ENCODE measurements at places on chromosomes 1 and 21.
A peak's percentile ranks its signal among the peaks of the same experiment; 100 is the strongest.

GRCh38 chr1:205976036-205976435 is 27.2 kb downstream of the RAB7B start:
- no peak for DNase-seq

DNA sequence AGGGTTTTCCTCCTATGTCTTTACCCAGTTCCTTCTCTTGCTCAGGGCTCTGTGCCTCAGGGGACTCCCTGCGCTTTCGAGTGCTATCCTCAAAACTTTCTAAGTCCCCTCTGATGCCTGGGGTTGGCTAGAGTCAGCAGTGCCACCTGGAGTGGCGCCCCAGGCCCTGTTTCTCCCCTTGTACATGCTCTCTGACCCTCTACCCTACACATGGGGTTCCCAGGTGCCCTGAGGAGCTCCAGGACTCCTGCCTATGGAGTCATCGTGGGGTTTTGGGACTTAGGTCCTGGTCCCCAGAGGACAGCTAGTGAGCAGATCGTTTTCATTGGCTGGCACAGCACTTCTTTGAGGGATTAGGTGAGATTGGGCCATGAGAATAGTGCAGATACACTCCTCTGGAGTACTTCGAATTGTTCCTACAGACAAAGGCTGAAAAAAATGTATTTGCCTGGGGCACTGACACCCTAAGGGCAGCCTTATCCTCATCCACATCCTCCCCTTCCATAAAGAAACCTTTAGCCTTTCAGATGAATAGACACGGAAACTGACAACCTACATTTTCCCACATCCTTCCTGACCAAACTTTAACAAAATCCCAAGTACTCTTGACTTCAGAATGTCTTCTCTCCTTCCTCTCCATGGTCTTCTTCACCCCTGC is 41.5 kb downstream of the LGR6 start:
- no peak for DNase-seq

DNA sequence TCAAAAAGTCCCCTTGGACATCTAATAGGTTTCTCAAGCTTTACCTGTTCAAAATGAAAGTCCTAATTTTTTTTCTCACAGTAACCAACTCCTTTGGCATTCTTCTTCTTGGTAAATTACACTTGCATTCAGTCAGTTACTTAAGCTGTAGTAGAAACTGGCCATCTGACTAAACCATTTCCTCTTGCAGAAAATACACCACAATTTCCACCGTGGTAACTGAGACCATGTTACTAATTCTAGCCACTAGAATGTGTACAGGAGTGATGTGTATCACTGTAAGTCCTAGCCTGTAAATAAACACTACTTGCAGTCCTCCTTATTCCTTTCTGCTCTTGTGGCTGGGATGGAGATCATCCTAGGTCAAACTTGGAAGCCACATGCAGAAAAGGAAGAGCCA is 965.4 kb upstream of the TMPRSS15 start:
- DNase-seq = no peak

DNA sequence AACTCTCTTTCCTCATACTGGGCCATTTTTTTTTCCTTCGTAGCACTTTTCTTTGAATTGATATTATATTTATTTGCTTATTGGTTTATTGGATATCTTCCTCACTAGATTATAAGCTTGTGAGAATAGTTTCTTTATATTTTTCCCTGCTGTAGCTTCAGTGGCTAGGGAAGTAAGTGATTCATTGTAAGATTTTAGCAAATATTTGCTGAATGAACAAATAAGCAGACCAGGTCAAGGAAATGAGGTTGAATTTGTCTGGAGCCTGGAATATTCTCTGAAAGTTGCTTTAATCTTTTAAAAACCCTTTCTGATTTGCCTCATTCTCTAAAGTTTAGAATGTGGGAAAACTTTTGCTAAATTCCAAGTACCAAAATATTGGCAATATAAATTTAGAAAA is 80.2 kb downstream of the RABGAP1L start:
- DNase-seq = no peak

DNA sequence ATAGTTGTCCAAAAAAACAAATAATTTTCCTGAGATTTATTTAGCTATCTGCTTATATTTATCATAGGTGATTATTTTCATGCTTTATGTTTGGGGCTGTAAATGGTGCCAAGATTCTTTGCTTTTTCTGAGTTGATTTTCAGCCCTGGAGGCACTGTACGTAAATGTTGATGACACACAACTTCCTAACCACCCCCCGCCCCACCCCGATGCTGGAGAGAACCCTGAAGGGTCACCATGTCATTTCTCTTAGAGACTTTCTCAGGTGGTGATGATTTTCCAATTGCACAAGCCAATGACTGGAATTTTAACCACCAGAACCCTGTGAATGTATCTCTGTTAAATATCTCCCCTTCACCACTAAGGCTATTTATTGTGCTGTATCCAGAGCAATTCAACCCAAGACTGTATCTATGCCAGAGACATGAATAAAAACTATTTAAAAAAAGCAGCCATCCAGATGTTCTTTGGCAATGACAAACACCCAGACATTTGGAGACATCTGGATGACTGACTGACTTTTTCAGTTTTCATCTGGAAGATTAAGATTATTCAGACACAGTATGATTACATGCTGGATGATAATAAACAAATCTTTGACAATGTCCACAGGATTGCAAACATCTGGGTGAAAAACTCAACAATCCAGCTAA is 346.0 kb downstream of the LMX1A start:
- DNase-seq = no peak

DNA sequence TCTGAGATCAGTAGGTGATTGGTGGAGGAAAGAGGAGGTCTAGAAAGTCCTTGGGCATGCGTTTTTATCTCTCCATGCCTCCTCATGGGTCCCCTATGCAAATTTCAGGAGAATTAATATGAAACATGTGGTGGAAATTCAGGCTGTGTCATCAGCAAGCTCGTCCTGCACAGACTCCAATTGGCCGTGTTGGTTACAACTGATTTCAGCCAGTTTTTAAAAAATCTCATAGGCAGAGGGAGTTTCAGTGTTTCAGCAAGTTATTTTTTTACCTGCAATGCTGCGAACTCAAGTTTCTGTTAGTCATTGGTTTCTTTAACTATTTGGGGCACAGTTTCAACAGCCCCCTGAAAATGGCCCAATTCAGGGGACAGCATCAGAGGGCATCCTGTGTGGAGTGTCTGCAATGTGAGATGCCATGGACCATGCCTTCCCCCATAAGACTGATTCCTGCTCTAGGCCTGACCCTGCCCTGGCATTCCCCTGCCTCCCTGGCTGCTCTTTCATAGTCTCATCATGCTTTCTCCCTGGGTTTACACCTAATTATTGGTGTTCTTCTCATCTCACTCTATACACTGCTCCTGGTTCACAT is 59.9 kb downstream of the C1orf198 start:
- DNase-seq = no peak

DNA sequence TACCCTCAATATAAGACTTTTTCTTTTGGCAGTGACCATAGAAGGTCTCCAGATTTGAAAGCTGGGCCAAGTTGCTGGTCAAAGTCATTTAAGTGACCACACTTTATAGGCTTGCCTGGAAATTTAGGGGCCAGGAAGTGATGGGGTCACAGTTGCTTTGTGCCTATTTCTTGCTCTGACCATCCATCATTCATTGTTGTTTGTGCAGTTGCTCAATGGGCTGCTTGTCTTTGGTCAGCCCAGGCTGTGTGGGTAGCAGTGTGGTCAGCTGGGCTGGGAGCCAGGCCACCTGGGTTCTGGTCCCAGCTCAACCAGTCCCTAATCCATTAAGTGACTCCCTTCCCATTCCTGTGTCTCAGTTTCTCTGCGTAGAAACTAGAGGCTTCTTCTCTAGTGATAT is 2.1 kb upstream of the OTUD7B start:
- DNase-seq = no peak

DNA sequence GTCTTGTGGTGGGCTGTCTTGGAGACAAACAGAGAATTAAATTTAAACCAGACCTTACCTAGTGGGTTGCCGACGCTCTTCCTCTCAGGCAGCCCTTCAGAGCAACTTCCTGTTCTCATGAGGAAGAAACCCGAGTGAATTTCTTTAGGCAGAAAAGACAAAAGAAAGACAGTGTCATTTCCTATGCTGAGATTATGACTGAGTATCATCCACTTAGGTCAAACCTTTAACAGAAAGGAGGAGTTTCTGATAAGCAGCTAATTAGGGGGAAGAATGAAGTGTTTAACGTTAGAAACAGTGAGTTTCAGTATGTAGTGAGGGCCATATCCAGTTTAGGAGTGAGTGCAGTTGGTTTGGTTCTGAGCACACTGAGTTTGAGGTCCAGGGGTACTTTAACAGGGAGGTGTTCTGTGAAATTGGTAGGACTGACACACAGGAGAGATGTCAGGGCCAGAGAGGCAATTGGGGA is 38.7 kb downstream of the FASLG start:
- DNase-seq = peak; percentile 49

DNA sequence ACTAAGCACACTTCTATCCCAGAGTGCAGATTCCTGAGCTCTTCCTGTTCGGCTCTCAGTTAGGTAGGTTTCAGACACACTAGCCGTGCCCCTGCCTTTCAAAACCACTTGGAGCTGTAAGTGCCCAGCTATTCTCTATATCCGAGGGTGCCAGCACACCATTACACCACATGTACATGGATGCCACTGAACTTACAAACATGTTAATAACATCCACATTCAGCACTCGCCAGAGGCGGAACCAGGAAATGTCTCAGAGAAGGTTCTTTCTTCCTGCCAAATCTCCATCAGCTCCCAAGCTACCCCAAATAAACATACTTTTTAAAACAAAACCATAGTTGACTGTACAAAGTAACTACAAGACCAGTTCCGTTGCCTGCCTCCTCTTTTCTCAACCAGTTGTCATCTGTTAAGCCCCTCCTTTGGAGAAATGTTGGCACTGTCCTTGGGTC is 78.4 kb upstream of the CTTNBP2NL start:
- DNase-seq = no peak

DNA sequence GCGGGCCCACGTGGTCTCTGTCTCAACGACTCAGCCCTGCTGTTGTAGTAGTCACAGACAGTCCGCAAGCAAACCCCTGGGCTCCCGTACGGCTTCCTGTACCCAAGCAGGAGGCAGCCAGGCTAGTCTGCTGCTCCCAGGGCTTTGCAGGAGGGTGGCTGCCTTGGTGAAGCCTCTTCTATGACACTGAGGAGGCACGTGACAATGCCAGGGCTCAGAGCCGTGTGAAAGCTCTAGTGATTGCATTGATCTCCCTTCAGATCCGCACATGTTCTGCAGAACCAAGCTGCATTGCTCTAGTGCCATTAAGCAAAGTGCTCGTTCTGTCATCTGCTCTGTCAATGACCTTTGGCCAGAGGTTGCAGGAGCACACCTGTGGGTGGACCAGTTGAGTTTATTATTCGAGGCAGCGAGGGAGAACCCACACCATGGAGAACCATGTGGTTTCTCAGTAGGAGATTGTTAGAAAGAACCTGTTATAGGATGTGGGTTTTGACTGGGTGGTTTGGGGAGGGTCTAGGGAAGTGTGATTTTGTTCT is 18.0 kb downstream of the UMODL1 start:
- no peak for DNase-seq

- DNase-seq = no peak
Measured at GRCh38 chr1:150874455-150875196, 1.8 kb downstream of the ARNT start.

- no peak for DNase-seq
Measured at GRCh38 chr1:45035631-45036301, 23.7 kb downstream of the UROD start.

- DNase-seq = no peak
Measured at GRCh38 chr1:56223968-56224367, 355.4 kb downstream of the PLPP3 start.

GRCh38 chr1:210151052-210151672 is 81.4 kb upstream of the SERTAD4 start:
- no peak for DNase-seq

DNA sequence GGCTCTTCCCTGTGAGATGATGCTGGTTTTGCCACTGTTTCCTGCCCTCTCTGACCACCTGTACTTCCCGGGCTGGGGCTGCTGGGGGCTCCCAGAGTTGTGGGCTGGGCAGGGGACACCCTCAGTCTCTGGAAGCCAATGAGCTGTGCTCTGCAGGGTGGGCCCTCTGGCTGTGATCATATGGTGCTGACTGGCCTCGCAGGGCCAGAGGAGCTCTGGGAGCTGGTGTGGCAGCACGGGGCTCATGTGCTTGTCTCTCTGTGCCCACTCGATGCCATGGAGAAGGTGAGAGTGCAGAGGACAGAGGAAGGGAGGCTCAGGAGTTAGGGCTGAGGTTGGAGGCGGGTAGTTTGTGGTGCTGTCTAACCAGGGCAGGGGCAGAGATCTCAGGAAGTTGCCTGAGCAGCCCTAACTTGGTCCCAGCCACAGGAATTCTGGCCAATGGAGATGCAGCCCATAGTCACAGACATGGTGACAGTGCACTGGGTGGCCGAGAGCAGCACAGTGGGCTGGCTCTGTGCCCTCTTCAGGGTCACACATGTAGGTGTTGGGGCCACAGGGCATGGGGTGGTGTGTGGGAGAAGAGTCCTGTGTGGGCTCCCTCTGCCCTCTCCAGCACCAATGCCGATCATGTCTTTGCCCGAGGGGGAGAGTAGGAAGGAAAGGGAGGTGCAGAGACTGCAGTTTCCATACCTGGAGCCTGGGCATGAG is 5.7 kb upstream of the LGR6 start:
- DNase-seq = no peak

GRCh38 chr1:167862432-167863076 is 51.4 kb downstream of the ADCY10 start:
- DNase-seq = no peak

GRCh38 chr1:14626869-14627607 is 28.6 kb downstream of the KAZN start:
- no peak for DNase-seq

GRCh38 chr1:2834741-2835564 is 33.5 kb upstream of the TTC34 start:
- no peak for DNase-seq

DNA sequence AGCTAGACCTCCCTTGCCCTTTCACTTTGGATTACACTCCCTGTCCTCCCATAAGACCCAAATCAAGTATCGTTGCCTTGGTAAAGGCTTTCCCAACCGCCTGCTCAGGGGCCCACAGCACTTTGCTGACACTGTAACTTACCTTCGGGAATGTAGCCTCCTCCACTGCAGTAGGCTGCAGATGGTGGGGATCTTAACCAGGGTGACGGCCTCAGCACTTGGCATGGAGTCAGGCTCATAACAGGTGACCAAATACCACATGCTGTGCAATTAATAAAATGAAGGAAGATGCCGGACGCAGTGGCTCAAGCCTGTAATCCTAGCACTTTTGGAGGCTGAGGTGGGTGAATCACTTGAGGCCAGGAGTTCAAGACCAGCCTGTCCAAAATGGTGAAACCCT is 88.7 kb upstream of the IRF2BP2 start:
- DNase-seq = no peak

GRCh38 chr1:184242507-184242943 is 144.3 kb upstream of the C1orf21 start:
- no peak for DNase-seq

GRCh38 chr1:111739925-111740765 is 950 bp upstream of the INKA2 start:
- DNase-seq = no peak

DNA sequence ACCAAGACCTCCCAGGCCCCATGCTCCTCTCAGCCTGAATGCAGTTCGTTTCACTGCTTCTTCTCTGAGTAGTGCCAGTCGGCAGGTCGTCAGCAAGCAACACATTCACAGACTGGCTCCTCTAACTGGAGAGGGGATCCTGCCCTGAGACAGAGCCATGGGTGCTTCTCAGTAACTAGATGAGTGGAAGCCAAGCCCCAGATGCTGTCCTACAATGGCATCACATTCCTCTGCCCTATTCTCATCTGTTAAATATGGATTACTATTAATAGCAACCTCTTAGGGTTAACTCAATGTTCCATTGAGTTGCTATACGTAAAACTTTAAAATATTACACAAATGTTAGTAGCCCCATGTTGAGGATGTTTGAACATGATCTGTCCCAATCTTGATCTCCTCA is 84.2 kb upstream of the S1PR1 start:
- DNase-seq = no peak

GRCh38 chr1:171742577-171742922 is 685 bp upstream of the VAMP4 start:
- no peak for DNase-seq
